Karpas-422 (cell line): ENCODE measurements at places on chromosomes 7 and 10.

GRCh38 chr7:132654150-132654549, 77.9 kb upstream of the PLXNA4 start:
- peaks cover 19% of the 10 kb centered on the region for H3K4me1 ChIP-seq
- no peak overlapping the region for H3K27ac ChIP-seq
- H3K36me3 ChIP-seq = no peaks in the 10 kb centered on the region
- no peak overlapping the region for H3K4me3 ChIP-seq

- no peaks in the 10 kb centered on the region for H3K27me3 ChIP-seq
- DNase-seq = no peak
- no peak overlapping the region for H3K4me3 ChIP-seq
- no peak overlapping the region for H3K27ac ChIP-seq
Measured at GRCh38 chr7:80307227-80307856, 172.7 kb downstream of the GNAI1 start.

DNA sequence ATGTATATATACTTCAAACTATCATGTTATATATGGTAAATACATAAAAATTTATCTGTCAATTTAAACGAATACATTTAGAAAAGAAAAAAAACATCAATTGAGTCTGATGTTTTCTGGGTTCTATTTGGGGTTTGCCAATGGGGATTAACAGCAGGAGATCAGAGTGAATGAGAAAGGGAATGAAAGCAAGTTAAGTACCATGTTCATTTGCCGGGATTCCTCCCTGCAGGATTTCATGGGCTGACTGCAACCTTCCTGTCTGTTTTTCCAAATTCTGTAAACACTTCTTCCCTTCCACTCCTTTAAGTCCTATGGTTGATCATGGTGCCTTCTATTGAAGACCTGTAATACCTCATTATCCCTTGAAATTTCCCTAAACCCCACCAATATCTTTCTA, 33.9 kb upstream of the SEMA3A start:
- no peak for DNase-seq
- H3K27me3 ChIP-seq = no peaks in the 10 kb centered on the region
- no peak overlapping the region for H3K4me3 ChIP-seq
- H3K4me1 ChIP-seq = no peaks in the 10 kb centered on the region
- H3K36me3 ChIP-seq = no peaks in the 10 kb centered on the region

- H3K4me1 ChIP-seq = peaks cover 12% of the 10 kb centered on the region
- no peaks in the 10 kb centered on the region for H3K27me3 ChIP-seq
- H3K4me3 ChIP-seq = no peak overlapping the region
- H3K36me3 ChIP-seq = no peaks in the 10 kb centered on the region
Measured at GRCh38 chr7:26403640-26404039, 112.0 kb downstream of the SNX10 start.

DNA sequence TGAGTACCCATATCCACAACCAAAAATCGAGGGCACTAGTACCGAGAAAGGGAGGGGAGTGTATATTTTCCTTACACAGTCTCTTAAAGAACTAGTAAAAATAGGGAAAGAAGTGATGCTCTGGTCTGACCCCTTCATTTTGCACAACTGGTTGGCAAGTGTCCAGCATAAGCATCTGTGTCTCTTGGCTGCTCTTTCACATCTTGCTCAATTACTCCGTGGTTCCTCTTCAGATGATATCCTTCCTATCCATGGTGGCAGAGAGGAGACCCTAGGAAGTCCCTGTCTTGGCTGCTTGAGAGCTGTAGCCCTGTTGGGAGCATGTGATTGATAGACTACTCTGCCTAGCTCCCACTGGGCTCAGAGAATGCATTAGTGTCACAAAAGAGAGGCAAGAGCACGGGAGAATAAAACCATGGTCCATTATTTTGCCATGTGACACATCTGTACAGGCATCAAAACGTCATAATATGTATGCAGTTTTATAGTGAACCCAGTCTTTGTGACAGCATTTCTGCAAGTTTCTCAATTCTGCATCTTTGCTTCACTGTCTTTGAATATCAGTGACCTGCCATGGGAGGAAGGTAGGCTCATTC, 111.8 kb upstream of the ANKRD1 start:
- H3K27ac ChIP-seq = no peak overlapping the region
- no peak for DNase-seq
- no peaks in the 10 kb centered on the region for H3K4me1 ChIP-seq
- no peaks in the 10 kb centered on the region for H3K27me3 ChIP-seq
- H3K36me3 ChIP-seq = no peaks in the 10 kb centered on the region
- H3K4me3 ChIP-seq = no peak overlapping the region

DNA sequence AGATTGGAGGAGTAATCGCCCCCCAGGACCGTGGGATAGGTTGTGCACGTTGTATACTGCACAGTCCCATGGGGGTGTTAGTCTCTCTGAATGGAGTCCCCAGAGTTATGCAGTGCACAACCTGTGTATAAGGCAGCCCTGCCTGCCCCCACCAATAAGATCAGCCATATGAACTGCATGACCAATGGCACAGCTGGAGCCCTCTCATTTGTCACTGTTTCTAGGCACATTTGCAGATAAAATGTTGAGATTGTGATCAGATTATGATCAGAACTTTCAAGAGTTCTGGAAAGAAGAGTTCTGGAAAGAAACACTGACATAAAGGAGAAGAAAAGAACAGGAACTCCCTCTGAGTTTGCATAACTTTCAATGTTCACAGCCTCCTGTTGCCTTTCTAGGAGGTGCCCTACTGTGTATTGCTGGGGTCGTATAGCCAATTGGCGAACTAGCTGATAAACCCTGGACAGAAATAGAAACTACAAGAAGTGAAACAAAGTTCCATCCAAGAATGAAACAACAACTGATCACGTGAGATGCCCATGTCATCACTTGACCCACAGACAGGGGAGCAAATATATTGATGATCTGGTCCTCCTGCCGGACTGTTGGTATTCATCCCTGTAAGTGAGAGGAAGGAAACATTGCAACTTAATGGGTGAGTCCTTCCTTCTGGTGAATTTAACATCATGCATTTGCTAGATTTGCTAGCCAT, 49.6 kb upstream of the TOMM7 start:
- H3K36me3 ChIP-seq = no peaks in the 10 kb centered on the region
- H3K4me3 ChIP-seq = no peak overlapping the region
- H3K27ac ChIP-seq = no peak overlapping the region
- no peaks in the 10 kb centered on the region for H3K27me3 ChIP-seq

GRCh38 chr7:418636-419280, 100.9 kb downstream of the PDGFA start:
- H3K4me1 ChIP-seq = no peaks in the 10 kb centered on the region
- no peaks in the 10 kb centered on the region for H3K27me3 ChIP-seq
- no peak overlapping the region for H3K27ac ChIP-seq
- H3K4me3 ChIP-seq = no peak overlapping the region

DNA sequence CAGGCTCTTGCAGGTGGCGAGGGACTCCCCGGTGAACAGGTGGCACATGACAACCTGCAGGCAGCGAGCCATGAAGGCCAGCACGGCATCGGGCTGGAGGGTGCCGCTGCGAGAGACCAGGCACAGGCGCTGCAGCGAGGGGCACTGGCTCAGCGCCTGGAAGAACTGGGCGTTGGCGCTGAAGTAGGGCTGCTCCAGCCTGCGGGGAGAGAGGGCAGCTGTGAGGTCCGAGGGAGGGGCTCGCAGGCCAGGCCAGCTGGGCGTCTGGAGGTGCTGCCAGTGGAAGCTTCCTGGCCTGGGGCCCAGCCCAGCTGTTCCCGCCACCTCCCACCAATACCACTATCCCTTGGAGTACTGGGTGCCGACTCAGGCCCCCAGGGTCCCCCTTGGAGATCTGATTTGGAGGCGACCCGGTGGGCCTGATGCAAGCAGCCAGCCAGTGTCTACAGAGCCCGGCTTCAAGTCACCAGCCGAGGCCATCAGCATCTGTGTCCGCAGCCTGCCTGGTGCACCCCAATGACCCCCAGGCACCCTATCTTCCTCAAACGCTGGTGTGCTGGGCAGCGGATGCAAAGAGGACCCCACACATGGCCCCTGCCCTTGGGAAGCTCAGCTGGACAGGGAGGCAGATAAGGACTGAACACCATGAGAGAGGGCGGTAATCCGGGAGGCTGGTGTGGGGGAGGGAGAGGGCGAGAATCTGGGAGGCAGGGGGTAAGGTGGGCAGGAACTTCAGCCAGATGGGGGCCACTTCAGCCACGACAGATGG, 67.8 kb upstream of the TNRC18 start:
- no peaks in the 10 kb centered on the region for H3K27me3 ChIP-seq
- no peak for DNase-seq
- H3K4me1 ChIP-seq = peaks cover 26% of the 10 kb centered on the region
- H3K4me3 ChIP-seq = no peak overlapping the region
- no peaks in the 10 kb centered on the region for H3K36me3 ChIP-seq
- H3K27ac ChIP-seq = no peak overlapping the region

- no peak overlapping the region for H3K27ac ChIP-seq
- DNase-seq = no peak
- H3K4me3 ChIP-seq = no peak overlapping the region
- H3K4me1 ChIP-seq = no peaks in the 10 kb centered on the region
- H3K36me3 ChIP-seq = no peaks in the 10 kb centered on the region
Measured at GRCh38 chr10:67086327-67087134, 160.7 kb downstream of the LRRTM3 start.

DNA sequence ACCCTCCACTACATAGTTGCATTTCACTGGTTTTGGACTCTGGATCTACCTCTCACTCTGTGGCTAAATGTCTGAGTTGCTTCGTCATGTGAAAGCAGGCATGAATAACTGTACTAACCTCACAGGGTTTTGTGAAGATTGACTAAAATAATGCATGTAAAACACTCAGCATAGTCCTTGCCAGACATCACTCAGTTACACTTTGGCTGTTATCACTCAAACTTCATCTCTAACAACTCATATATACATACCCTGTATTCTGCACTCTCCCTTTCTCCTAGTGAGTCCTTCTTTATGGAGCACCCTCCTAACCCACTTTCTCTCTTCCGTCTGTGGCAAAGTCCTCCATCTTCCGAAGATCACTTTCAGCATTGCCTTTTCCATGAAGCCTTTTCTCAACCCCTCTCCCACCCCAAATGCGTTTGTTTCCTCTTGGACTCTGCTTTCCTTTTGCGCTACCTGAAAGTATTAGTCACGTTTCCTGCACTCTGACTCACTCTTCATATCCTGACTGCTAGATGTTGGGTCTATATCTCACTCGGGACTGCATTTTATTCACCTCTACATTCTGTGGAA, 72.6 kb downstream of the OSBPL3 start:
- H3K27me3 ChIP-seq = no peaks in the 10 kb centered on the region
- H3K27ac ChIP-seq = peak overlapping the region; percentile 67
- DNase-seq = no peak
- H3K36me3 ChIP-seq = peaks cover 19% of the 10 kb centered on the region

GRCh38 chr7:156752367-156753228, 112.0 kb downstream of the RNF32 start:
- no peaks in the 10 kb centered on the region for H3K27me3 ChIP-seq
- DNase-seq = no peak
- no peak overlapping the region for H3K4me3 ChIP-seq
- peaks cover 15% of the 10 kb centered on the region for H3K4me1 ChIP-seq

- H3K27me3 ChIP-seq = no peaks in the 10 kb centered on the region
- no peak overlapping the region for H3K27ac ChIP-seq
- no peak for DNase-seq
- H3K4me3 ChIP-seq = no peak overlapping the region
Measured at GRCh38 chr7:167976-168791, 24.2 kb upstream of the FAM20C start.

GRCh38 chr7:139776486-139777132, 1.2 kb downstream of the HIPK2 start:
- no peaks in the 10 kb centered on the region for H3K27me3 ChIP-seq
- peak; percentile 55 for DNase-seq
- peak overlapping the region; percentile 70 for H3K4me3 ChIP-seq
- peaks cover 12% of the 10 kb centered on the region for H3K4me1 ChIP-seq
- no peaks in the 10 kb centered on the region for H3K36me3 ChIP-seq

DNA sequence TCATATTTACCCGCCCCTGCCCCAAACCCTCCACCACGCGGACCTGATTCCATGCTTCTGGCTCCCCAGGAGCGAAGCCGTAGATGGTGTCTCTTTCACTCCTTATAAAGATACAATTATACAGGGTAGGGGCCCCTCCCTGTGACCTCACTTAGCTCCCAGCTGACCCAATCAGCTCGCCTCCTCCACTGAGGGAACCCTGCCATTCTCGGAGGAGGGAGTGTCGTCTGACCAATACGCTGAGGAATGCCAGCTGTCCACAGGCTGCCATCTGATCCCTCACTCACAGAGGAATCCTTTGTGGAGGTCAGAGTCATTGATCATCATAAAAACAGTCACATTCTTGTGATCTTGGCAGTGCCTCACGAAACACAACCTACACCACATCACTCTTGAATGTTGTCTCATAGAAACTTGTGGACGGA, 67.5 kb upstream of the INSIG1 start:
- no peaks in the 10 kb centered on the region for H3K4me1 ChIP-seq
- no peak overlapping the region for H3K4me3 ChIP-seq
- no peak for DNase-seq
- H3K36me3 ChIP-seq = no peaks in the 10 kb centered on the region

DNA sequence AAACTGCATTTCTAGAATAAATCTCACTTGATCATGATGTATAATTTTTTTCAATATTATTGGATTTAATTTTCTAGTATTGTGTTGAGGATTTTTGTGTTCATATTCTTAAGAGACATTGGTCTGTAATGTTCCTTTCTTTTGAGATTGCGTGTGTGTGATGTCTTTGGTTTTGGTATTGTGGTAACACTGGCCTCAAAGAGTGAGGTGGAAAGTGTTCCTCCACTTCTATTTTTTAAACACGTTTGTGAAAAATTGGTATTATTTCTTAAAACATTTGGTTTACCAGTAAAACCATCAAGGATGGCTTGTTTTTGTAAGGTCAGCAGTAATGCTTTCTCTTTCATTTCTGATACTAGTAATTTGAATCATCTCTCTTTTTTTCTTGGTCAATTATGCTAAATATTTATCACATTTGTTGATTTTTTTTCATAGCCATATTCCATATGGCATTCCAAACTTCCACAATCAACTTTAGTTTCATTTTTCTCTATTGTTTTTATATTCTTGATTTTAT, 290.2 kb upstream of the CDC14C start:
- no peak overlapping the region for H3K27ac ChIP-seq
- H3K4me1 ChIP-seq = peaks cover 21% of the 10 kb centered on the region
- no peaks in the 10 kb centered on the region for H3K27me3 ChIP-seq
- H3K4me3 ChIP-seq = no peak overlapping the region

DNA sequence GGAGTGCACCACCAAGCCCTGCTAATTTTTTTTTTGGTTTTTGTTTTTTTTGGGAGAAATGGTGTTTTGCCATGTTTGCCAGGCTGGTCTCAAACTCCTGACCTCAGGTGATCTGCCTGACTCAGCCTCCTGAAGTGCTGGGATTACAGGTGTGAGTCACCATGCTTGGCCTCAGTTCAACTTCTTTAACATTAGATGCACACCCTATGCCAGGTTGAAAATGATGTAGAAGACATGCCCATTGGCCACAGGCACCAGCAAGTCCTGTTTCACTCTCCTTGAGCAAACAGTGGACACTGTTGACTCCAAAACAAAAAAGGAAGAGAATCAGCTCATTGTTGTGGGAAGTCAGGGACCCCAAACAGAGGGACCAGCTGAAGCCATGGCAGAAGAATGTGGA, 1205.3 kb downstream of the REEP3 start:
- no peaks in the 10 kb centered on the region for H3K36me3 ChIP-seq
- H3K27me3 ChIP-seq = no peaks in the 10 kb centered on the region
- H3K27ac ChIP-seq = no peak overlapping the region
- no peaks in the 10 kb centered on the region for H3K4me1 ChIP-seq
